AG04450 (cell line): ENCODE measurements at places on chromosomes 12 and 14.

- DNase-seq: no peak
Measured at GRCh38 chr12:4046495-4046840, 173.3 kb upstream of the PARP11 start.

GRCh38 chr12:43921666-43922337 is 85.9 kb downstream of the TMEM117 start:
- DNase-seq: no peak

DNA sequence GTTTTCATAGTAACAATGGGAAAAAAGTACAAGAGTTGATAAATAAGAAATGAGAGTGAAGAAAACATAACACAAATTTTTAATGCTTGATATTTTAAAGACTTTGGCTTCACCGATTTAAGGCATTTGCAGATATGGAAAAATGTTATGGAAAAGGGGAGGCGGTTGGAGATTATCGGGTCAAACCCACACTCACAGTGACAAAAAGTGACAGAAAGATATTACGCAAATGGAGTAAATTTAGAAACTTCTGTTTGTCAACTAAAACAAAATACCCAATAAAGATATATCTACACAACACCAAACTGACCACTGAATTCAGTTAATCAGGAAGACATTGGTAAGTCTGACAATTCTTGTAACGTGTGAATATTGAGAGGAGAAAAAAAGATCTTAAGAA is 2.5 kb downstream of the PPP1R12A start:
- no peak for DNase-seq

DNA sequence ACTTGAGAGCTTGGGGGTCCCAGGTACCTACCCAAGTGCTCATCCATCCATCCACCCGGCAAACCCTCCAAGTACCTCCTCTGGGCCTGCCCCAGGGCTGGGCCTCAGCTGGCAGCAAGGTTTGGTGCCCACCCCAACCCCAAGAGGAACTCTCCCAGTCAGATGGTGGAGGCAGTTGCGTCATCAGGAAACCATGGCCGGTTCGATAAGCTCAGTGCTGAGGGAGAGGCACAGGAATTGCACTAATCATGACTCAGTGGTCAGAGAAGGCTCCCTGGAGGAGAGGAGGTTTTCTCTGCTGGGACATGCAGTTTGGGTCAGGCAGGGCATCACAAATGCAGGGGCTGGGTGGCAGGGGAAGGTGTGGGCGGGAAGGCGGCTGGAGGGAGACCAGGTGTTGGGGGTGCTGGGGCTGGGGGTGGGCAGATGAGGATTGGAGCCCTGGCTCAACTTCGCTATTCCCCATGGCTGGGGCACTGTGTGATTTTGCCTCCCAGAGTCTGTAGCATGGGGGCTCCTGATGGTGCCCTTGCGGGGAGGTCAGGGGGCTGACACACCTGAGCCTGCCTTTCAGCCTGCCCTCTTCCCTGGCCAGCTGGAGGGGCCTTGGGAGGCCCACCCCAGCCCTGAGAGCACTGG is 32.2 kb downstream of the SH2B3 start:
- no peak for DNase-seq

- no peak for DNase-seq
Measured at GRCh38 chr14:75428230-75429104, 645 bp downstream of the JDP2 start.

- no peak for DNase-seq
Measured at GRCh38 chr12:89796798-89797382, 88.3 kb upstream of the ATP2B1 start.

DNA sequence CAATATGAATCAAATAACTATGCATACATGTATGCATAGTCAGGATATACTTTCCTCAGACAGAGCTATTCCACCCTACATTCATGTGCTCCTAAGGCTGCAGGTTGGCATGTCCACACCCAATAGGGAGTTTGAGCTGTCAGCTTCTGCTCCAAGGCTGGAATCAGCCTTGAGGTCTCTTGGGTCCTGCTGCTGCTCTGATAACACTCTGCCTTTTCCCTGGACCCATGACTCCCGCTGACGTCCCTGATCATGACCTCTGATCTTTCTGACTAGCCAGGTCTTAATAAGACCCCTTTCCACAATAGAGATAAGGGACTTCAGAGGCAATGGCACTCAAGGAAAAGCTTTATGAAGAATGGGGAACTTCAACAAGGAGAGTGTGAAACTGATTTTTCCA is 5.7 kb downstream of the PITPNM2 start:
- no peak for DNase-seq

- DNase-seq: no peak
Measured at GRCh38 chr14:74350211-74350927, 2.1 kb downstream of the VRTN start.

GRCh38 chr12:50960130-50960529 is 7.8 kb downstream of the HIGD1C start:
- DNase-seq: no peak

DNA sequence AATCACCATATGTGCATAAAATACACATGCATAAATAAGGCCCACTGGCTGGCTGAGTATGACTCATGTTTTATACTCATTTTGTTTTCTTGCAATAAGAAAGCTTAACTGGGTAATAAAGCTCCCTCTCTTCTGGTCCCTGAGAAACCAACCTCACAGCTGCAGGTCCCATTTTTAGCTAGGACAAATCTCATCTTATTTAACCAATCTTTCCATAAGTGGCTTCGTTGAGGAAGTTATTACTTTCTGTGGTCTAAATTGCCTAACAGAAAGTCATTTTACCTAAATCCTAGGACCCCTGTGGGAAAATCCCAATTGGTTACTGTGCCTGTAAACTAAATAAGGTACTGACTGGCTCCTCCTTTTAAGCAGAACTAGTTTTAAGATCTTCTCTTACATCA is 232.8 kb upstream of the FBXO33 start:
- no peak for DNase-seq

DNA sequence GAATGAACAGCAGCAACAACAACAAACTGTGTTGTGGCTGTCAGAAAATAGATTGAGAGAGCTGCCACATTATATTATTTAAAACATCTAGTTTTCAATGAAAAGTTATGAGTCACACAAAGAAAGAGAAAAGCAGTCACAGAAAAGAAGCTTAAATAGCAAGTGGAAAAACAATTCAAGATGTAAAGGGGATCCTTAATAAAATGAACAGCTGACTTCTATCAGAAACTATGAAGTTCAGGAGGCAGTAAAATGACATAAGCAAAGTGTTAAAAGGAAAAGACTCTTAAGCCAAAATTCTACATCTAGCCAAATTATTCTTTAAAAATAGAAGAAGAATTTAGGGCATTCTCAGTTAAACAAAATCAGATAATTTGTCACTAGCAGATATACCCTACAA is 5.6 kb downstream of the CLEC14A start:
- no peak for DNase-seq

DNA sequence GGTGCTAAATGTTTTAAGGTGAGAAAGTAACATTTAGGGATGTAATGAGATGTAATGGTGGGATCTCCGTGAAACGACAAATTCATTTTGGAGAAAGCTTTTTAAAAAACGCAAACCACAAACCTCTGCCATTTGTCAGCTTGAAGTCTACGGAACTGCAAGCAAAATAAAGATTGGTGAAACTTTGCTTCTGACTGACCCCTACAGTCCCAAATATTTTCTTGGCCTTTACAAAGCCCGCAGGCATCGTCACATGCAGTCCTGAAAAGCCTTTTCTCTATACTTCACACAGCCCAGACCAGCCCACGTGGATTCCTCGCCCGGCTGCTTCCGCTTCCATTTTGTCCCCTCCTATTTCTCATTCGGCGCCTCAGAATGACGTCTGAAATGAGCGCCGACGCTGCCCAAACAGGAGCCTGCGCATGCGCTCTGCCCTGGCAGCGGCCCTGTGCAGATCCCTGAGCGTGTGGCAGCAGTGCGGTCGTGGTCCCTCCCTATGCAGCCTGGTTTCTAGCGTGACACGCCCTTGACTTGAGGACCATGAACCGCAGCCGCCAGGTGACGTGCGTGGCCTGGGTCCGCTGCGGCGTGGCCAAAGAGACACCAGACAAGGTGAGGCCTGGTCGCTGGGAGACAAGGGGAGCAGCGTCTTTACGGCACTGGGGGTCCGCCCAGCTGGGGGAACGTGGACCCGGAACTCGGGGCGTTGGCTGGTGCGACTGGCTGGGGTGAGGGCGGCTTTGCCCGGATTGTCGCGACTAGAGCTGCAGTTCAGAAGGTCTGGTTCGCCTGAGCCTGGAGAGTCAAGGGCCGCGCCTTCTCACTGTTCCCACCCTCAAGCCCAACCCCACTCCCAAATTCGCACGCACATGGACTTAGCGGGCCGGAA is at the start of gene PWP1:
Gene PWP1 (plus strand): TSS at position 440 of the 889 bp plus-strand sequence. CDS start 101 bp downstream, at position 541.
- peak; percentile 84 for DNase-seq

GRCh38 chr12:68521321-68521839 is 89.3 kb upstream of the RAP1B start:
- peak; percentile 24 for DNase-seq

GRCh38 chr14:29927376-29928116 is at the start of gene PRKD1:
TSS of gene PRKD1 (minus strand) at chr14:29927847.
- no peak for DNase-seq

DNA sequence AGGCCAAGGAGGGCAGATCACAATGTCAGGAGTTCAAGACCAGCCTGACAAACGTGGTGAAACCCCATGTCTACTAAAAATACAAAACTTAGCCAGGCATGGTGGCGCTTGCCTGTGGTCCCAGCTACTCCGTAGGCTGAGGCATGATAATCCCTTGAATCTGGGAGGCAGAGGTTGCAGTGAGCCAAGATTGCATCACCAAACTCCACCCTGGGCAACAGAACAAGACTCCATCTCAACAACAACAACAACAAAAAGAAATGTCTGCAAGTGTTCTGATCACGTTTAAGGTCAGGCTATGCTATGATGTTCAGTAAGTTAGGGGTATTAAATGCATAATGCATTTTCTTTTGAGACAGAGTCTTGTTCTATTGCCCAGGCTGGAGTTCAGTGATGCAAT is 6.7 kb upstream of the PLD4 start:
- no peak for DNase-seq

DNA sequence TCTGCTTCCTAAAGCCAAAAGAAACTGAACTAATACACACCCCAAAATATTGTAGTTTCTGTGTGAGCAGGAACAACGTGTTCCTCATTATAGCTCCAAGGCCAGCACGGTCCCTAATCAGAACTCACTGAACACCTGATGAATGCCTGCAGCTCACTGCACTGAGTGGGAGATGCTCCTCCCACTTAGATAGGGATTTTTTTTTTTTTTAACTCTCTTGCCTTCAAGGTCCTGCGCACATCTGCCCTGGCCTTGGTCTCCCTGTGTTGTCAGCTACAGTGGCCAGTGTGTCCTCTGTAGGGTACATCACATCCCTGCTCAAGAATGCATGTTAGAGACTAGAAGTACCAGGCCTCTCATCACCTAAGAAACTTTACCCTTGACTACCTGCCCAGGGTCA is 44.3 kb upstream of the TMPO start:
- no peak for DNase-seq

DNA sequence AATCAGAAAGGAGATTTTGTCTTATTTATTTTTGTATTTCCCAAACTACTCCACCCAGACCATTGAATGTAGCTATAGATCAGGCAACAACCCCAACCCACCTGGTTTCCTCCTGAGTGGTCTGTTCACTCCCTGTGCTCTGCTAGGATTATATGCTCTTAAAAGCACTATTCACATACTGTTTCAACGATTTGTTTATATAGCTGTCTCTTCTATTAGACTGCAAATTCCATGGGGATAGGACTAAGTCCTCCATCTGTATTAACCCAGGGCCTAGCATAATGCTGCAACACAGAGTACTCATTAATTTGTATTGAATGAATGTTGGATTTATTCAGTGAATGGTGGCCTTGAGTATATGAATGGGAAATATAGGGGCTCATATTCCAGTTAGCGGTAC is 307.6 kb downstream of the RAD51B start:
- DNase-seq: no peak

GRCh38 chr14:51868405-51868804 is 8.0 kb downstream of the GNG2 start:
- DNase-seq: no peak

GRCh38 chr14:92660571-92660970 is 87.9 kb downstream of the LGMN start:
- no peak for DNase-seq

DNA sequence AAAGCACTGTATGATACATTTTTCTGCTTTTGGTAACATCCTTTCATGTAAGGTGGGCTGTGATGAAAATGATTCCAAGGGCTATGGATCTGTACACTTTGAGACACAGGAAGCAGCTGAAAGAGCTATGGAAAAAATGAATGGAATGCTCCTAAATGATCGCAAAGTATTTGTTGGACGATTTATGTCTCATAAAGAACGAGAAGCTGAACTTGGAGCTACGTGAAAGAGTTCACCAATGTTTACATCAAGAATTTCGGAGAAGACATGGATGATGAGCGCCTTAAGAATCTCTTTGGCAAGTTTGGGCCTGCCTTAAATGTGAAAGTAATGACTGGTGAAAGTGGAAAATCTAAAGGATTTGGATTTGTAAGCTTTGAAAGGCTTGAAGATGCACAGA is 22.1 kb upstream of the SRGAP1 start:
- DNase-seq: peak; percentile 63

- no peak for DNase-seq
Measured at GRCh38 chr12:117143008-117143532, 43.9 kb upstream of the TESC start.

DNA sequence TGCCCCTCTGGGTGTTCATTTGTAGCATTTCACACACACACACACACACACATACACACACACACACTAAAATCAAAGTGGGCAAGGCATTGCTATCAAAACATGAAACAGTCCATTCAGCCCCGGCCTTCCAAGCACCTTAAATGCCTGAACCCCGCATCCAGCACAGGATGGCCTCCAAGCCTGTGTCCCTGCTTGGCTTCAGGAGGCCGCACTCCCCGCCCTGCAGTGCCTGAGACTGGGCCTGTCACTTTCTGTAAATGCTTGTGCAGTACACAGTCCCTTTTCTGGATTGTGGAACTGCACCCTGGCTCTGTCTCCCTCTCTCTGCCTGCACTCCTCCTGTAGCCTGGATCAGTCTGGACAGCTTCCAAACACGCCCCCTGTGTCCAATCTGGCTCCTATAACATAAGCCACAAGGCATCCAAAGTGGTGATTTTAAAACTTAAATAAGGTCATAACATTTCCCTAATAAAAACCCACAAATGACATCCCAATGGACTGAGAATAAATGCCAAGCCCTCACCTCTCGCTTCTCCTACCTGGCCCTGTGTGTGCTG is 972.2 kb upstream of the TMEM132C start:
- DNase-seq: no peak

DNA sequence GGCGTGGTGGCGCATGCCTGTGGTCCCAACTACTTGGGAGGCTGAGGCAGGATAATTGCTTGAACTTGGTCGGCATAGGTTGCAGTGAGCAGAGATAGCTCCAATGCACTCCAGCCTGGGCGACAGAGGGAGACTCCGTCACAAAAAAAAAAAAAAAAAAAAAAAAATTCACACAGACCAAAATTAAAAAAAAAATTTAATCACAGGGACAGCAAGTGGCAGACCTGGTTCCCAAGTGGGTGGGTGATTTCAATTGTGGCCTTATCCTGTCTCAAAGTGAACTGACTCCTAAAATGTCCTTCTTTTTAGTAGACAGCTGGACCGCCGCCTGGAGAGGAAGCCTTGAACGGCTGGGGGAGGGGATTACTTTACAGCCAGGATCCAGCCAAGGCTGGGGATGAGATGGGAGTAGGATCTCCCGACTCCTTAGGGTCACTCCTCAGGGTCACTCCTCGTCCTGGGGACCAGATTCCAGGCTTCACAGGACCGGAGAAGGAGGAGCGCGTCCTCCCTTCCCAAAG is 1.5 kb upstream of the KCNH3 start:
- DNase-seq: no peak
